ENCODE measurements at places on chromosomes 1 and 21. TPM values are rescaled to one million over a fixed set of nuclear protein-coding genes. Genes with fewer than 3 reads are reported as not detected.

Gene ACTL8
- not detected for total RNA-seq

Gene FALEC
- total RNA-seq, result not detected

Gene DEPDC1
- total RNA-seq, result 20.5 TPM

Gene GJA4
- 1.6 TPM for total RNA-seq

Gene AMIGO1
- total RNA-seq, result 0.81 TPM

Gene TNFRSF18
- not detected for total RNA-seq

Gene TNFRSF4
- total RNA-seq, result 0.13 TPM

Gene KCNT2
- 4.2 TPM for total RNA-seq

Gene FAM163A
- not detected for total RNA-seq

Gene USP24
- 40.1 TPM for total RNA-seq

Gene LINGO4
- not detected for total RNA-seq

Gene TDRD5
- total RNA-seq, result not detected

Gene CRYAA
- total RNA-seq, result not detected

Gene CLCNKB
- total RNA-seq, result not detected

Gene UBL4B
- total RNA-seq, result not detected

Gene CYYR1
- total RNA-seq, result 0.13 TPM

Gene TEKT2
- not detected for total RNA-seq

Gene F11R
- total RNA-seq, result 4.2 TPM

Gene FCN3
- not detected for total RNA-seq

Gene SCAMP3
- 58.7 TPM for total RNA-seq

Gene ELF3
- 0.12 TPM for total RNA-seq

Gene GBP4
- 0.53 TPM for total RNA-seq

Gene FCER1G
- total RNA-seq, result not detected

Gene SLC9C2
- not detected for total RNA-seq

Gene DCST1
- total RNA-seq, result not detected

Gene TUFT1
- 4.1 TPM for total RNA-seq

Gene RIIAD1
- total RNA-seq, result 1.1 TPM

Gene USP21
- 5.3 TPM for total RNA-seq

Gene B3GALT6
- 21.9 TPM for total RNA-seq

Gene SH2D2A
- total RNA-seq, result 0.53 TPM

Gene CLDN8
- total RNA-seq, result not detected

Gene TENT5C
- 1.1 TPM for total RNA-seq

Gene CADM3
- total RNA-seq, result not detected

Gene PLCH2
- 3.2 TPM for total RNA-seq

Data from aortic smooth muscle cell (primary cell).